Cerebellar nuclear complex (tissue), 1 donor: ENCODE measurements at places on chromosomes 1 and 21.

DNA sequence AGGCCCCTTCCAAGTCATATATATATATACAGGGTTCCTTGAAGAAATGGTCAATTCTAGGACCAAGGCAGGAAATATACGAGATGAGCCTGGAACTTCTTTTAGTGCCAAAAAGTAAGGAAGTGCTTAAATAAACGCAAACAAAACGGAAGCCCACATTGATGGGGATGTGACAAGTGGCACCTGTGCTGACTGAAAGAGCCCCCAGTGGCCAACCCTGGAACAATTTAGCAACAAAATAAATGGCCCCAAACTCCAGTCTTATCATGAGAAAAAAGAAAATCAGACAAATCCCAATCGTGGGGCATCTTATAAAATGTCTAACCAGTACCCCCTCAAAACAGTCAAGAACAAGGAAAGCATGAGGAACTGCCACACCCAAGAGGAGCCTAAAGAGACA, 17.7 kb downstream of the PLA2G5 start:
- no peak for DNase-seq

DNA sequence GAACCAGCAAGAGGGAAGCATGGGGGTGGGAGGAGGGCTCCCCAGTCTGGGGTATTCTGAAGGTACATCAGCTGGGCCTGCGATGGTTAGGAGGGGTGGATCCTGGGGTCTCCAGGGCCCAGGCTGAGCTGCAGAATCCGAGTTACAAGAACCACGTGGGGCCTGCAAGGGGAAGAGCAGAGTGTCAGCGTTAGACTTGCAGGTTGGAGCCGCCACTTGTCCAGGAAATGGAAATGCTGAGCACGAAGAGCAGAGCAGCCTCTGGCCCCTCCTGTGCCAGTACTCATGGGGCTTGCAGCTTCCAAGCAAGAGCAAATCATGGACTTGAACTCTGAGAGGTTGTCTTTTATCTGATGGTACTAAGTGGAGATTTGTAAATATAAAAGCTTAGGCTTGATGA, 47.5 kb upstream of the COL6A1 start:
- DNase-seq: no peak

- DNase-seq: no peak
Measured at GRCh38 chr1:66374561-66375111, 159.3 kb upstream of the SGIP1 start.

DNA sequence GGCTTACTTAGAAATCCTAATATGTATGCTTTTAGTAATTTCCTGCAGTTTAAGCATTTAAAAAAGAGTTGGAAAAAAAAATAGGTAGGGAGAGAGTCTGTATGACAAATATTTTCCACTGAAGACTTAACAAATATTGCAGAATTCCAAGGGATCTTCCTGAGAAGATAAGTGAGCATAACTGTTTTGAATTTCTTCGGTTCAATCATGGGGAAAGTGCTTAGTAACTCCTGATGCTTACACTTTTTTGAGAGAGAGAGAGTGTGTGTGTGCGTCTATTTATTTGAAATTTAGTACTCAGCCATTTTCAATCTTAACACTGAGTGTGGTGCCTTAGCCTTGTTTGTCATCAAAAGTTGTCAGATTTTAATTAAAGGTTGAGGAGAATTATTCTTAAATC, 18.5 kb downstream of the SON start:
- DNase-seq: no peak

- no peak for DNase-seq
Measured at GRCh38 chr1:64039390-64039926, 164.0 kb upstream of the UBE2U start.

DNA sequence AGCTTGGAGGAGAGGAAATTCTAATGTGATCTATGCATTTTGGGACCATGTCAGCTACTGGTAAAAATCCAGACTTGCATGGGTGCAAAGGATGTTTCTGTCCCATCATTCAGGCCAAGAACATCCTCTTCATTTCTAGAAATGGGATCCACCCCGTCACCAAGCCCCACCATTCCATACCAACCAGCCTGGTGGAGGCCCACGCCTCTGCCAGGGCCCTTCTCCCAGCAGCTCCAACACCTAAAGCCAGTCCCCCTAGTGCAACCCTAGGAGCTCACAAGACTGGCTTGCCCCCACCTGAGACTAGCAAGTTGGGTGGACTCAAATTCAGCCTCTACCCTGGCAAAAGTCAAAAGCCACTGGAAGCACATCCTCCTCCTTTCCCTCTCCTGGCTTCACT, 1.9 kb downstream of the ARHGEF11 start:
- DNase-seq: no peak

- no peak for DNase-seq
Measured at GRCh38 chr1:116066868-116067565, 44.2 kb upstream of the MAB21L3 start.
